EL (cell line): ENCODE measurements at places on chromosomes 4 and X.
A peak's percentile ranks its signal among the peaks of the same experiment; 100 is the strongest.

DNA sequence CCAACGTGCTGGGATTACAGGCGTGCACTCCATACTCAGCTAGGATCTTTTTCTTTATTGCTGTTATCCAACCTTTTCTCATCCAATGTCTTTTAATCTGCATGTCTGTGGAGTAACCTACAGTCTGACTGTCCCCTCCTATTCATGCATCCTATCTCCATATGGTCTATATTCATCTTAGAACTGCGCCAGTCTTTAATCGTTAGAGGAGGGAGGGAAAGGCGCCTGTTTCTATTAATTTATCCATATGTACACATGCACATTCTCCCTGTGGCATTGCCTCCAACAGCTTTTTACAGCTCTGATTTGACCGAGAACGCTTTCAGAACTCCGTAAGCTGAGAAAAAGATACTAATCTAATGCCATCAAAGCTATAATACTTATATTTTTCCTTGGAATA, 9.8 kb downstream of the DCTD start:
- DNase-seq, result no peak

- DNase-seq, result peak; percentile 38
These were observed 78.3 kb upstream of the STIM2 start for GRCh38 chr4:26782168-26782829.

DNA sequence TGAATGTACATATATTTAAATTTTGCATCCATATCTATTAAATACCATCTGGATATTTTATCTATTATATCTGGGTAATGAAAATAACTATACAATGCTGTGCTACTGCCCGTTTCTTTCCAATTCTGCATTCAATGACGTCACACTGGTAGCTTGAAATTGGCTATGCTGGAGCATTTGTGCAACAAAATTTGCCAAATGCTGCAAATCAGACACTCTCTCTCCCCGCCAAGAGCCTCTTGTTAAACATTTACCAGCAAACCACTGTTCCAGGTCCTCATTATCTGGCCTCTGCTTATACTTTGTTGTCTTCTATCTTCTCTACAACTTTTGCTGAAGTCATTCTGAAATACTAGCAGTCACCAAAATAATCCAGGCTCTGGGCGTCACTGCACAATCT, 938.4 kb upstream of the FTHL17 start:
- no peak for DNase-seq

GRCh38 chrX:68363984-68364383, 69.3 kb downstream of the OPHN1 start:
- DNase-seq, result peak; percentile 6

- DNase-seq, result no peak
These were observed 40.2 kb upstream of the CRMP1 start for GRCh38 chr4:5933116-5933515.

- peak; percentile 72 for DNase-seq
These were observed 99.9 kb downstream of the NHS start for GRCh38 chrX:17474892-17475291.

DNA sequence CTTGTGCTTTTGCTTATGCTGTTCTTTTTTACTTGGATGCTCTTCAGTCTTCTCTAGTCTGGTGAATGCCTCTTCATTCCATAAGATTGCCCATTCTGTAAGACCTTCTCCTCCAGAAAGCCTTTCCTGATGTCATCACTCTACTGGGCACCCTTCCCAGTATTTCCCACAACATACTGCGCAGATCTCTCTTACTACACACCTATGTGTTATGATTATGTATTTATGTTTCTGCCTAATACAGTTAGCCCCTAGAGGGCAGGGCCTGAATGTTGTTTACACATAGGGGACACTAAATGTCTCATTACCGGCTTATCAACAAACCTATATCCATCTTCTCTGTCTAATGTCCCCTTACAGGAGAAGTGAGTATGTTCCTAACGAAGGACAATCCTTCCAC, 21.1 kb downstream of the AIFM1 start:
- DNase-seq, result peak; percentile 37

DNA sequence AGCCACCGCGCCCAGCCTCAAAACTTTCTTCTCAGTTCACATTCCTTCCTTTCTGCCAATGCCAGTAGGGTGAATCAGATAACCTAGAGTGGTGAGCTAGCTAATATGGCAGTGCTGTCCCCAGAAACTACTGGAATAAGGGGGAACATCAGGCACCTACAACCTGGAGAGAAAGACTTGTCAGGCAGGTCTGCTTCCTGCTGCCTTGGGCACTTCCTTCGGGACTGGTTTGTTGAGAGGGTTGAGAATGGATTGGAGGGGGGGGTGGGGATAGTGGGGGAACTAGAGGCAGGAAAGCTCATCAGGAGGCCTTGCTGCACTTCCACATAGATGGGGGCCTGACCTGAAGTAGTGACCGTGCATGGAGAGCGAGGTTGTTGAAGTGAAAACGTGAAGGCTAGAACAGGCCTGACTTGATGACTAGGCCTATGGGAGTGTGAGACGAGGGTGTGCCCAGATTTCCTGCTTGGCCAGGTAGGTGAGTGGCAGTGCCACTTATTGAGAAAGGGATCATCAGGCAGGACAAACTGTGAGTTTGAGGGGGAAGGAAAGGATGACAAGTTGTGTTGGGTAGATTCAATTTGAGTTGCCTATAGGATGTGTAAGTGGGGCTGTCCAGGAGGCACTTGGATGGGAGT, 33.4 kb downstream of the SLC25A5 start:
- DNase-seq, result no peak
